ENCODE measurements at places on chromosomes 2 and 18.

DNA sequence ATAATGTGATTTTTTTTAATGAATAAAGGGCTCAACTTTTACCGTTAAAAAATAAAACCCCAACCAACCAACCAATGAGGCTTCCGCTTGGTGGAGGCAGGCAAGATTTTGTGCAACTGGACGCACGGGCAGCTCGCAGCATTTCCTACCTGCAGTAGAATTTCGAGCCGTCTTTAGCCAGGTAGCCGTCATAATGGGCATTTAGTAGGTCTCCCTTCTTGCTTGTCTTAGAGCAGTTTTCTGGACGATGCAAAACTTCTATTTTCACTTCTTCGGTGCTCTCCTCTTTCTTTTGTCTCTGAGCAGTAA lies 316 bp downstream of the FKBP7 start:
- DNase-seq: no peak

DNA sequence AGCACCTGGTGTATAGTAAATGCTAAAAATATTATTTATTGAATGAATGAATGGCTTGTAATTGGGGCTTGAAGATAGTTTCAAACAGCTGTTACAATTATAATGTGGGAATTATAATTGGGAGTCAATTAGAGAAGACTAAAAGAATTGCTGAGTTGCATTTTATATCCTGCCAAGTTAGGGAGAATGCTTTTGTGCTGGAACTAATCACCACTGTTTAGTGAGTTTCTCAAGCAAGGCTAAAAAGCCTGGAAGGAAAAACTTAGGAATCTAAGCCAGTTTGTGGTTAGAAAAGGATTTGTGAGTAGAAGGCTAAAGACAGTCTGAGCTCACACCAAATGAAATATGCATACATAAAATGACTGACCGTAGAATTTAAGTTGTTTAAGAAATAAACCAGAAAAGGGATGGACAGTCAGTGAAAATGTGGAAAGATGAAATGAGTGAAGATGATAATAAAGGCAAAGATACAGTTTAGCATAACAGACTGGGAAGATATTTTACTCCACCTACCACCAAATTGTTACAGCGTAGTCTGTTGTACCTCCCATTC lies 647.7 kb upstream of the FSHR start:
- DNase-seq: no peak

- no peak for DNase-seq
These were observed 10.5 kb upstream of the TTC39C start for GRCh38 chr18:24003903-24004640.

- DNase-seq: peak; percentile 69
These were observed 19.5 kb downstream of the GPR45 start for GRCh38 chr2:105261061-105261460.

GRCh38 chr2:219719521-219719920 lies 92.1 kb downstream of the SLC4A3 start:
- DNase-seq: peak; percentile 3
